Muscle of leg (tissue), 16 donors: ENCODE measurements at places on chromosomes 1 and 21. TPM values are rescaled to one million over a fixed set of nuclear protein-coding genes. Genes with fewer than 3 reads are reported as not detected.

RAD54L gene
- total RNA-seq = 2.8 TPM

SYNC gene
- total RNA-seq = 46.3 TPM

HSD11B1 gene
- 0.18 TPM for total RNA-seq

CCDC185 gene
- not detected for total RNA-seq

KIAA1614 gene
- 11.7 TPM for total RNA-seq

CYP2J2 gene
- total RNA-seq = 50.6 TPM

KCNT2 gene
- 10.6 TPM for total RNA-seq

PGLYRP4 gene
- total RNA-seq = not detected
